ENCODE measurements at places on chromosomes 4 and X. TPM values are rescaled to one million over a fixed set of nuclear protein-coding genes. Genes with fewer than 3 reads are reported as not detected.

NCAPG gene
- total RNA-seq: 53.7 TPM

- H3K27me3 ChIP-seq: no peaks in the 10 kb centered on the region
- no peaks in the 10 kb centered on the region for H3K4me1 ChIP-seq
- no peaks in the 10 kb centered on the region for H3K36me3 ChIP-seq
- no peak overlapping the region for H3K4me3 ChIP-seq
These were observed 485.7 kb upstream of the HS3ST1 start for GRCh38 chr4:11914406-11914805.

- DNase-seq: no peak
- H3K4me3 ChIP-seq: no peak overlapping the region
- peaks cover 13% of the 10 kb centered on the region for H3K4me1 ChIP-seq
- H3K36me3 ChIP-seq: no peaks in the 10 kb centered on the region
- H3K27ac ChIP-seq: no peak overlapping the region
These were observed 168.5 kb downstream of the IL15 start for GRCh38 chr4:141804836-141805235.

DNA sequence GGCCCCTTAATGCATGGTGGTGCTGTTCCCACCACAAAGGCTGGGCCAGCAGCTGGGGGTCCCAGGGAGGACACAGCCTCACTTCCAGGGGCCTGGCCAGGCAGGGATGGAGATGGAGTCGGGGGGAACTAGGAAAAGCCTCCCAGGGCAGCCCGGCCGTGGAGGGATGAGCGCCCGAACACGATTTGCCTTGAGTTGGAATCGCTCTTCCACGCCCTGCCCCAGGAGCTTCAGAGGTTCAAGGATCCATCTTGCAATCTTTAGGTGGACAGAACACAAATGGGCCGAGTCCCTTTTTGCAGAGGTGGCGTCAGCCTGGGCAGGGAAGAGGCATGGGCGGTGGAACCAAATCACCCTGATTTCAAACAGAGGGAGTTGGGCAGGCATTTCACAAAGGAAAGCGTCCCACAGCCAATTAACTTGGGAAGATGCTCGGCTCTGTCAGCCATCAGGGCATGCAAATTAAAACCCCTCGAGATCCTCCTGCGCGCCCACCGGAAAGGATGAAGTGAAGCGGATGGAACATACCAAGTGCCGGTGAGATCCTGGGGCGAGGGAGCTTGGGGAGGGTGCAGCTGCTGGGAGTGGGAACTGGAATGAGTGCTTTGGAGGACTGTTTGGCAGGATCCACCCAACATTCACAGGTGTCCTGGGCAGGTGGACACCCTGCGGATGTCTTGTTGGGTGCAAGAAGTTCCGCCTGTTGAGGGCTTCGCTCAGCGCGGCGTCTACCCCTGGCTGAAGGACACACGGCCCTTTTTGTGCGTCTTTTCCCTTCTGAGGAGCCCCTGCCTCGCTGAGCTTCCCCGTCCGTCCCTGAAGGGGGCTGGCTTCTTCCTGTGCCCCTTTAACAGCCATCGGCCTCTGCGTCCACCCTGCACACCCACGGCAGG, 75.7 kb downstream of the HTRA3 start:
- no peak for DNase-seq
- H3K4me3 ChIP-seq: no peak overlapping the region
- H3K36me3 ChIP-seq: no peaks in the 10 kb centered on the region
- H3K27ac ChIP-seq: no peak overlapping the region

All from PC-9 (cell line).